ENCODE measurements at places on chromosomes 16 and 17. TPM values are rescaled to one million over a fixed set of nuclear protein-coding genes. Genes with fewer than 3 reads are reported as not detected.

SHMT1 gene
- total RNA-seq = 43.9 TPM

SLC6A2 gene
- not detected for total RNA-seq

DNA sequence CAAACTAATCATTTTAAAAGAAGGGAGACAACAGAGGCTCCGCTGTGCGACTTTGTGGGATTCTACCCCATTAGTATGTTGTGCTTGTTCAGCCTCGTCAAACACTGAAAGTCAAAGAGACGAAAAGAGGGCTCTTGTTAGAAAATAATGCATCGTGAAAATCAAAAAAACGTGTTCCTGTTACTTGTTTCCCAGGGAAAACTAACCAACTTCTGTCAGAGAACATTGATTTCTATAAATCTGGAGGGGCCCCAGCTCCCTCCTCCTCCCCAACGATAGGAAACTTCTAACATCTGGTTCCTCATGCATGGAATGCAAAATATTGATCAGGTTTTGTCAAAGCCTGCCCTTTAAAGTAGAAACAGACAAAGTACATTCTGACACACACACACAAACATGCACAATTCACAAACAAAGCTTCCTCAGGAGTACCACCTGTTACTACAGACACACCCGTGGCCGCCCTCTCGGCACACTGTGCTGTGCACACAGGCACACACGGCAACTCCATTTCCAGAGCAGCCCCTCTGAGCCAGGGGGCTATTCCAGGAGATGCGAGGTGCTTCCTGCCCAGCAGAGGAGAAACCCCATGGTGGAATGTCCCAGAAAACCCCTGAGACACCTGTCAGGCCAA lies 151.3 kb downstream of the ZFHX3 start:
- no peak for DNase-seq

GRCh38 chr16:53014287-53014686 lies 38.4 kb downstream of the CHD9NB start:
- no peak for DNase-seq

DNA sequence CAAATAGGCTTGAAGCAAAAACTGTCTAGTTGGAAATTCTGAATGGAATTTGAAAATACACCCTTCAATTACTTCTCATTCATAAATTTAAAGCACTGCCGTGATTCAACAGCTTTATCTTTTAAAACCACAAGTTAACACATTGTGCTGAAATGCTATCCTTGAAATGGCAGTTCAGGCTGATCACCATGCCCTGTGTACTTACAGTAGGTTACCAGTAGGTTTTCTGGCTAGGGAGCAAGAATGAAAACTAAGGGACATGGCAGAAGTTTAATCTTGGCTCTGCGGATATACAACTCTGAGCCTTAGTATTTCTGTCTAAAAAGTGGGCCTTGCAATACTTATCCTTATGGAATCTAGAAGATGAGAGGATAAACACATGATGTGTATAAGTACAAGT lies 28.0 kb downstream of the NXPH3 start:
- no peak for DNase-seq

DNA sequence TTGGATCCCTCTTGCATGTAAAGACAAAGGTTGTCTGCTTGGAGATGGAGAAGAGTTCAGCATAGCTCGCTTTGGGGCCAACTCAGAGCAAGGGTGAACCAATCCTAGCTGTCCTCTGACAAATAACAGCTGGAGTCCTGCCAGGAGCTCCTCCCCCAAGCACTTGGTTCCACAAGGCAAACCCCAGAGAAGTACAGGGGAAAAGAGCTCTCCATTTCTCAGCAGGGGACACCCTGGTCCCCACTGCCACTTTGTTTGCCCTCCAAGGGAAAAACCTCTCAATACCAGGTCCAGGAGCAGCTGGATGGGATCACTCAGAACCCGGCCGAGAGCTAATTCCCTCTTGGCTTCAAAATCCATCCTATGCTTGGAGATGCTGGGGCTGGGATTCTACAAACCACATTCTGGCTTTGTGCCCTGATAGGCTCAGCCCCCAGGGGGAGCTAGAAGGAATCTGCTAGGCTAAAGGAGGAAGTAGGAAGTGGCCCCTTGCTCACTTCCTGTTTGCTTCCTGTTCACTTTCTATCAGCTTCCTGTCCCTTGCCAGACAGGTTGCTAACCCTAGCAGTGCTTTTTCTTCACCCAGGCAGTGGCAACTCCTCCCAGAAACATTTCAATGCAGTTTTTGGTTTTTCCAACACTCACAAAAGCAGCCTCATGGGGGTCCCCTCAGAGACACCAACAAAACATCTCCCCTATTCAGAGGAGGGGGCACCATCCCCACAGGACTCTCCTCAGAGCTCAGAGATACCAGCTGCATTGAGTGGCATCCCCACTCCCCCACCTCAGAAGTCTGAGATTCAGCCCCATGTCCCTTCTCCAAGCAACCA lies 30.7 kb downstream of the CDRT4 start:
- no peak for DNase-seq

- no peak for DNase-seq
Observed at GRCh38 chr17:56057869-56058268, 95.4 kb upstream of the ANKFN1 start.

- no peak for DNase-seq
Observed at GRCh38 chr16:1960665-1961630, 1.6 kb downstream of the NDUFB10 start.

DNA sequence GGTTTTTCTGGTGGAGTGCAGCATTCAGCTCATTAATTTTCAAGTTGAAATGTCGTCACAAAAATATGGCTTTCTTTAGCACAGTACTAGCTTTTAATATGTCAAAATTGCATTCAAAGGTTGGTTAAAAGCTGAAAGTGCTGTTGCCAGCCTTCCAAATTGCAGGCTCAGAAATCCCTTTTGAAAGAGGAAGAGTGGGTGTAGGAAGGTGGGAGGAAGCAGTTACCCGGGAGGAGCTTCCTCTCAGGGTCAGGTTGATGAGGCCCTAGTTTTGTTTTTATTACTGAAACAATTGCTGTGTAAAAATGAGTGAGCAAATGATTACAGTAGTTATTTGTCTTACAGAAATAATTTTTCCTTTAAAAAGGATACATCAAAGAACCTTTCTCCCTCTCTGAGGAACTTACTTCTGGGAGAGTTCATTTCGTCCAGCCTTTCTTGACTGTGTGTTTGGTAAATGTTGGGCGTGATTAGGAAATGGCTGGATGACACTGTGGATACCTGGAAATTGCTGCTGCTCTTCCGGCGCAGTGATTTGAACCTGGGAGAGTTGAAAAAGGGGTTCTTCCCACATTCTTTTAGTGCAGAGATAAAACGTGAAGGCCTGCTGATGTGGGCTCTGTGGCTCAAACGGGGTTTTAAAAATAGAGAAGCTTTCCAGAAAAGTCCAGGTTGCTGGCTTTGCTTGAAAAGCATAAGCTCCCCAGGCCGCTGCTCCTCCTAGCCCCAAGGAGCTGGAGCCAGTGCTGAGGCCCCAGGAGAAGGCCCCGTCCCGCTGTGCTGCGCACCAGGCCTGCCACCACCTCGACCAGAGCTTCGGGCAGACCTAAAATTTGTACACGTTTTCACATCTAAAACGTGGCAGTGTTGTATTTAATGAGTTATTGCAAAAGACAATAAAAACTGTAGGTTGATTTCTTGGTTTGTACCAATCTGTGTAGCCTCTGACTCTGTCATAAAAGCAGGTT lies 41.7 kb downstream of the SEC14L1 start:
- DNase-seq = no peak
